ENCODE measurements at places on chromosomes 2 and 18.
A peak's percentile ranks its signal among the peaks of the same experiment; 100 is the strongest.

DNA sequence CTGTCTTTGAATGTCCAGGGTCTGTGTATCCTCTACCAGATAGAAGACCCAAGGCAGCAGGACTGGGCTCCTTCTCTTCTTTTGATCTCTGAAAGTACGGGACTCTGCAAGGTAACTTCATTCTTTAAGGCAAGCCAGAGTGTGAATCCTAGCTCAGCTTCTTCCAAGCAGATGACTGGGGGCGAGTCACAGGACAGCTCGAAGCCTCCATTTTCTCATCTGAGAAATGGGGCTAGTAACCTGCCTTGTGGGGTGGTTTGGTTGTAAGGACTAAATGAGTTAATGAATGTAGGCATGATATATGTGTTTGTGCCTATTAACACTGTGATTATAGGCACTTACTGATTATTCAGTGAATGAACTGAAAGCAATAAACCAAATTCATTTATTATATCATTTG lies 46.7 kb downstream of the DGKD start:
- DNase-seq, result no peak

- no peak for DNase-seq
These were observed 65.2 kb upstream of the CRIM1 start for GRCh38 chr2:36290306-36290856.

DNA sequence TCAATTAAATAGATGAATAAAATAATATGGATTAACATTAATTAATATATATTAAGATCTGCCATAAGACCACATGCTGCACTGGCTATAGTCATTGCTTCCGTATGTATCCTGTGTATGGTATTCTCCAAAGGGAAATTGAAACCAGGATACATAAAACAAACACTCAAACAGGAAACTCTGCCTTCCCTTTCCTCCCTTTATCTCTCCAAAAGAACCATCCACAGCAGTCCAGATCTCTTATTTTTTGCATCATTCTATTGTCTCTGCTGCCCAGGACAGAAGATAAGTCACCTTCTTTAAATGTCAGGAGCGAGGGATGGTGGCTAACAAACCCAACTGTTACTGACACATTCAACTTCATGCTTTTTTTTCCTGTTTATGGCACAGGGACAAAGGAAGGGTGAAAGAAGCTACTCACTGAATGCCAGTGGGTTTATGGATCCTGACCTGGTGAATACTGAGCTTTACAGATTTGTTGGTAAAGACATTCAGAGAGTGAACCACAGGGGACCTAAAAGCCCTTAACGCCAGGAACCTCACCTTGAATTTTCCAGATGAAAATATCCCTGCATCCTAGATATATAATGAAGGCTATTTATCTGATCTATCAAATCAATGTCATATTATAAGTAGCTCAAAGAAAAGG lies 67.5 kb downstream of the CSRNP3 start:
- DNase-seq, result no peak

- DNase-seq, result no peak
These were observed 92.4 kb upstream of the RASGRP3 start for GRCh38 chr2:33383855-33384598.

- DNase-seq, result no peak
These were observed 94.8 kb upstream of the THOC1 start for GRCh38 chr18:362311-363290.

DNA sequence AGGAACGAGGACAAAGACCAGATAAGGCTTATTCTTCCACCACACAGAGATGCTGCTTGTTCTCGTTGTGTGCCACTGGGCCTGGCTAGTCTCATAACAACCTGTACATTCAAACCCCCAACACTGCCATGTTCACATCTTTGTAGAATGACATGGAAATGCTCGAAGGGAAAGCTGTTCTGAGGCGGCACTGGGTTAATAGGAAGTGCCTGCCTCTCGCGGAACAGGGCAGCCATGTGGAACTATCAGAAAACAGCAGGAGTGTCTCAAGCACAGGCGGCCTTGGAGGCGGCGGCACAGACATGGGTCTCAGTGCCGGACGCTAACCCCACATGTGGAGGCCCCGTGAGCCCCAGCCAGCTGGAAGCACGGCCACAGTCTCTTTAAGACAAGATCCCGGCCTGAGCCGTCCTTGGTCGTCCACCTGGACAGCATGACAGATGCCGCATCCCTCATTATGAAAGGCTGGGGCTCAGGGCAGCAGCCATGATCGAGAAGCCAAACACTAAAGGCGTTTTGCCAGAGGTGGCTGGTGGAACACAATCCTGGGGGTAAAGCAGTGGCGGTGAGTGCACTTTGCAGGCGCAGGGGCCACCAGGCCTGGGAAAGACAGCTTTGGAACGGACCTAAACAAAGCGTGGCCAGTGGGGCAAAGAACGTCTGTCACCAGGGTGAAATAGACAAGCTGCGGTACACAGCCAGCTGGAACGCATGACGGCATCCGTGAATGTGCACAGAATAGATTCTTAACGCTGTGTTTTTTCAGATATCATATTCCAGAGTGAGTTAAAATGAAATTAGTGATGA lies 161.0 kb downstream of the HDAC4 start:
- DNase-seq, result no peak

GRCh38 chr2:60936757-60937156 lies 55.4 kb downstream of the REL start:
- no peak for DNase-seq

GRCh38 chr2:112534826-112535225 lies 7.4 kb upstream of the POLR1B start:
- no peak for DNase-seq

DNA sequence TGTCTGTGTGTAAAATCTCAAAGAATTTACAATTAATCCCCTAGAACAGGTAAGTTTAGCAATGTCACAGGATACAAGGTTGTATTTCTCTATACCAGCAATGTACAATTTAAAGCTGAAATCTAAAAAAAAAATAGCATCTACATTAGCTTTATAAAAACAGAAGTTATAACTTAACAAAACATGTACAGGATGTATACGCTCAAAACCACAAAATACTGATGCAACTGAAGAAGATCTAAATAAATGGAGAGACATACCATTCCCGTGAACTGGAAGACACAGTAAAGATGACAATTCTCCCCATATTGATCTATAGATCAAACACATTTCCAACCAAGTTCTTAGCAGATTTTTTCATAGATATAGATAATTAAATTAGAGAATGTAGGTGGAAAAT lies 17.5 kb upstream of the RANBP2 start:
- DNase-seq, result no peak

- DNase-seq, result peak; percentile 53
These were observed 49.8 kb downstream of the SLC14A2 start for GRCh38 chr18:45664824-45665763.

DNA sequence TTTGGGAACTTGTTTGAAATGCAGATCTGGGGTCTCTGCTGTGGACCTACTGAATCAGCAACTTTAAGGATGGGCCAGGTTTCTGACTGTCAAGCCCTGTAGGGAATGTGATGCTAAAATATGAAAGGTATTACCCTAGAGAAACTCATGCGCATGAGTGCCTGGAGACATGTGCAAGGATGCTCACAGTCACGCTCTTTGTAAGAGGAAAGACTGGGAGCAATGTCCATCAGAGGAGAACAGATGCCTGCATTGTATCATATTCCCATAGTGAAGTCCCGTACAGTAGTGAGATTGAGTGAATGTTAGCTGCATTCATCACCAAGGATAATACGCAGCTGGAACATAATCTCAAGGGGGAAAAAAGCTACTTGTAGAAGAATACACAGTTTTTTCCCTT lies 14.1 kb downstream of the ZNF407 start:
- DNase-seq, result no peak
